Endodermal cell (in vitro differentiated cells): ENCODE measurements at places on chromosomes 3 and 15.

DNA sequence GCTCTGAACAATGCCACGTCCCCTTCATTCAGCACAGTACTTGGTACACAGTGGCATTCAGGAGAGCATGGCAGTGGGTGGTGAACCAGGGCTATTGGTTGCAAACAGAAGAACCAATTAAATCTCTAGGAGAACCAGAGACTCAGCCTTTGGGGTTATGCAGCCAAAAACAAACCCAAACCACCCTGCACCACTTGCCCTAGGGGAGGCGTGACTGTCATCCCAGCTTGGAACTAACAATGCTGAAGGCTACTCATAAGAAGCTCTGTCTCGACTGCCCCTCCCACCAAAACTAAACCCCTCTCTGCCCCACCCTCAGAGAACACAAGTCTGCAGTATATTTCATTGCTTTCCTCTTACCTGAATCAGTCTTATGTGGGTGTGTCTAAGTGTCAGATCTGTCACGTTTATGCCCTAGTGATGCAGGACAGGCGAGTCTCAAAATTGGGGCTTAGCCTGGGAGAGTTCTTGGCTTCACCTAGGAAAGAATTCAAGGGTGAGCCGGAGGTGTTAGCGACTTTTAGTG lies 15.2 kb upstream of the KLHL40 start:
- peak; percentile 25 for DNase-seq

DNA sequence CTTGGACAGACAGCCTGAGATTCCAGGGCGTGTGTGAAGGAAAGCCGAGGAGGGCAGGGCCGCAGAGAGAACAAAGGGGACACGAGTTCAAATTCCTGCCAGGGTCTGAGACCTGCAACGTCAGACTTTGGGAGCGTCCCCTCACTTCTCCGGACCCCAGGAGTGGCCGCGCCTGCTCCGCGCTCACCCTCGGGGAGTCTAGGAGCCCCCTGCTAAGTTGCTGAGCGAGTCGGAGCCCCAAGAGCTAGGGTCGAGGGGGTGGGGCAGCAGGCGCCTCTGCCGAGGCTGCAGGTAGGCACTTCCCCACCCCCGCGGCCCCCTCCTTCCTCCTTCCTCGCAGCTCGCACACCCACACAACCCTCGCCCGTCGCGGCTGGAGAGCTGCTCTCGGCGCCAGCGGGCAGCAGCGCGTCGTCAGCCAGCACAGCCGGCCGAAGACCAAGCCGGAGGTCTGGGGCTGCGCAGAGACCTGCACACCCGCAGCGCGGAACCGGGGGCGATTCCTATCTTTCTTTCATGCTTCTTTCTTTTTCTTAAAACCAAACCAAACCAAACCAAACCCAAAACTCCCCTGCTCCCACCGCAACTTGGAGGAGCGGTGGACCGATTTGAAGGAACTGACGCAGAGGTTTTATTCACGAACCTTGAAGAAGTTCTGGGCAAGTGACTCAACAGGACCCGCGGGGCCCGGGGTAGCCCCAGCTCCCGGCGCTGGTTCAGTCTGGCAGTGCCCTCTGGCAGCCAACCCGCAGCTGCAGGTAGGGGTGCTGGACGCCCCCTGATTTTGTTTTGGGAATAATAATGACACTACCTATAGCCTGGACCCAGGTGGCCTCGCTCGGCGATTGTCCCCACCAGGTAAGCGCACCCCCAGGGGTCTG lies at the start of gene ANKRD34C:
Gene ANKRD34C, plus strand, starts transcription at position 352 of the 881 bp plus-strand sequence. CDS start 10,563 bp downstream, outside the sequence.
- DNase-seq = peak; percentile 72

DNA sequence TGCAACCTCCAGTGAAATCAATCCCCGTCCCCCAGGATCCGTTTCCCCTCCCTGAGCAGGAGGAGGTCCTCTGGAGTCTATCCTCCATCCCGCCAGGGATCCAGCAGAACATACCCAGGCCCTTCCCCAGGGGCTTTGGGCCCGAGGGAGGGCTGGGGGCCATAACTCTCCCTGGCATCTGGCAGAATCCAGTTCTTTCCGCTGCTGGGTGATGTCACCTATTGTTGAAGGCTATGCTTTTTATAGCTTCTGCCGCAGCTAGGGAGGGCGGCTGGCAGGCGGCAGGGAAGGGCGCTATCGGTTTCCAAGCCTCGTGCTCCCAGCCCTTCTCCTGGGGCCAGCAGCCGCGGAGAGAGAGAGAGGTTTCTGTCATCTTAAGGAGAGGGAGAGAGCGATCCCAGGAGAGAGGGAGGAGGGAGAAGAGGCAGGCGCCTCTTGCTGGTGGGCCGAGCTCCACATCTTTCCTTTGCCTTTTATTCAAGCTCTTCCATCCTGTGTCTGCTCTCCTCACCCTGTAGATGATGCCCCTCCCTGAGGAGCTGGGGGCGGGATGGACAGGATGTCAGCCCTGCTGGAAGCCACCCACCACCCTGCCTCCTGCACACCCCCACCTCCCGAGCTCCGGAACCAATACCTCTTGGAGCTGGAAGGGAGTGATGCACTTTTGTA lies 120.1 kb downstream of the ANP32A start:
- DNase-seq = peak; percentile 75

DNA sequence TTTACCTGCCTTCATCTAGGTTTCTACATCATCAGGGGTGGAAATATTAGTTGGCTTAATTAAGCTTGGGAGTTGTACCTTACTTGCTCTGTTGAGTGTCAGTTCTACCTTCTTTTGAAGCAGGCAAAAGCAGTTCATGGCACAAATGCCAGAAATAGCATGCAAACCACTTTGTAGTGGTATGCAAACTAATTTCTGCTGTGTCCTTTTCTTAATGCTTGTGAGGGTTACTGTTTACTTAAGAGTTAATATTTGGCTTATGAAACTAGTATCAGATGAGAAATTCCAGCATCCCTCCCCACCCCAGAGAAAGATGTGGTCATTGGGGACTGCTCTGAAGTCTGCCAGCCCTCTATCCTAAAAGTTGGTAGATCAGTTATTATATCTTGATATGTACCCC lies 7.1 kb downstream of the ATP2C1 start:
- DNase-seq = no peak

DNA sequence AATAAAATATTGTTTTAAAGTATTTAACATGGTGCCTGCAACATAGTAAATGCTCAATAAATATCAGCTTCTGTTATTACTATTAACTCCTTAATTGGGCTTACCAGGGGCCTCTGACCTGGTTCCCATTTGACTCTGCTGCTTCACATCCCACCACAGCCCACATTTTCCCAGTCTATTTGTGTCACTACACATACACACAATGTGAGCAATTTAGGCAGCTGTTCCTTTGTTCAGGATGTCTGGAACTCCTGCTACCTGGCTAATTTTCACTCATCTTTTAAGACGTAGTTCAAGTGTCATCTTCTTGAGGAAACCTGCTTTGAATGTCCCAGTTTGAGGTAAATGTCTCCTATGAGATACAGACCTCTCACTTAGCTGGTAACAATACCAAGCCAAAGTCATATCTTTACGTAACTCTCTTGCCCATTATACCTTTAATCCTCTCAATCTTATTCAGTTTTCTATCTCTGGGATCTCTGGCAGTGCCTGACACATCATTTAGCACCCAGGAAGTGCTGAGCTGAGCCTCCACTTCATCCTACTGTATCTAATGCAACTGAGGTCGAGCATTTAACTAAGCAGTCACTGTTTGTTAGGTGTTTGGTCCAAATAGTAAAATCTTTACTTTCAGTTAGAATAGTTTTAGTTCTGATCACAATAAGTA lies 4.4 kb downstream of the TGFBR2 start:
- DNase-seq = no peak
